Stimulated activated CD8-positive, alpha-beta memory T cell treated with anti-CD3 and anti-CD28 coated beads, Interleukin-7, amount 100 ng/mL, for 4 hours (primary cell): ENCODE measurements at places on chromosomes 1 and 21.

GRCh38 chr1:174828264-174828663 is 171.5 kb upstream of the CACYBP start:
- DNase-seq = no peak

DNA sequence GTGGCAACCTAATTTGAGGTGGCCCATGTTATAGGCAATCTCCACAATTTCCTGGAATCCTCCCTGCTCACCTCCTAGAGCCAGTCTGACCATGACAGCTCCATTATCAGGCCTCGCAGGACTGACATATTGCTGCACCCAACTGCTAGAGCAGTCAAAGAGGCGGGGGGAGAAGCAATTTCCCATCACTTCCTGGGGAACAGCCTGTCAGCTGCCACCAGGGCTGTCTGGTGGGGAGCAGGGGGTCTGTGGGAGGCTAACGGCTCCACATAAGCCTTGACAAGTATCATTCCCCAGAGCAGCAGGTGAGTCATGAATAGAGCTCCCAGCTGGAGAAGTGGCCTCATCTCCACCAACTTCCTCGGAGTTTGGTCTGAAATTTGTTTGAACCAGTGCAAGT is 322.9 kb downstream of the MATN1 start:
- no peak for DNase-seq

GRCh38 chr1:198639671-198640143 is 867 bp downstream of the PTPRC start:
- DNase-seq = no peak

DNA sequence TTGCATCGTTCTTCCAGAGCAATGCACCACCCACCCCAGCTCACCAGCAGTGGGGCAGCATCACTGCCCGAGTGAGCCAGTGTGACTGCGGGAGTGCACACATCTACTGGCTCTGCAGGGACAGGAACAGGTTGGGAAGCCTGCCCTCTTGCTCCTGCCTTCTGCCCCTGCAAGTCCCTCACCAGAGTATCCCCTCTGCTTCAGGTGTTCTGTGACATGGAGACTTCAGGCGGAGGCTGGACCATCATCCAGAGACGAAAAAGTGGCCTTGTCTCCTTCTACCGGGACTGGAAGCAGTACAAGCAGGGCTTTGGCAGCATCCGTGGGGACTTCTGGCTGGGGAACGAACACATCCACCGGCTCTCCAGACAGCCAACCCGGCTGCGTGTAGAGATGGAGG is 4.2 kb downstream of the ANGPTL7 start:
- DNase-seq = no peak

DNA sequence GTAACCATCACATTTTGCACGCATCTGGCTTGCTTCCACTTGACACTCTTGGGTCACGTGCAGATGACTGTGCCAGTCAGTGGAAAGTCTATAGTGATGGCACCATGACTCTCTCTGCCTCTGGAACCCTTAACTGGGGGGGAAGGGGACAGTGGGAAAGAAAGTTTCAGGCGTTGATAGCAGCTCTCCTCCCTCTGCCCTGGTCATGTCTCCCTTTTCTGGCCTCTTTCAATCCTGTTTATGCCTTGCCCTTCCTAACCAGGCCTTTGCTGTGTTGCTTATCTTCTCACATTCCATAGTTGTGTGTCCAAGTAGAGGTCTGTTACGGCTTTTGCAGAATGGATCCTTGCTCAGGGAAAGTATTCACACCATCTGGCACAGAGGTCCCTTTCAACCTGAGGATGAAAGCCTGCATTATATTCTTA is 93.5 kb downstream of the NRDC start:
- DNase-seq = no peak

- DNase-seq = no peak
Measured at GRCh38 chr1:90840352-90840751, 123.2 kb upstream of the BARHL2 start.

DNA sequence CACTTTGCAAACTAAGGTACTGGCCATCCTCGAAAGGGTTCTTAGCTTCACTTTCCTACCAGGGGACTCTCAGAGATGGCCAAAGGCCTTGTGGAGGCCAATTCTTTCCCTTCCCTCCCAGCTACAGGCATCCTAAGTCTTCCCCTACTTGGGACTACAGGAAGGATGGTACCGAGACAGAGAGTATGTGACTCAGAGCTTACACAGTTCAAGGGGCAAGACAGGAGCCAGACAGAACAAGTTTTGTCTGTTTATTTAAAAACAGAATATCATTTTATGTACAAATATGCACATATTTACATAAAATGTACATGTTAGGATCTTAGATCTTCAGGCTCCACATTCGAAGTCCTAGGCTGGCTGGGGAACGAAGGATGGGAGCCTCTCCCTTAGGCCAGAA is 1.1 kb upstream of the ARHGAP30 start:
- no peak for DNase-seq
